Natural killer cell (primary cell): ENCODE measurements at places on chromosomes 7 and 10.

GRCh38 chr10:53843736-53844362 is 957.2 kb downstream of the PCDH15 start:
- DNase-seq: no peak

GRCh38 chr7:151249732-151250072 is 1.2 kb upstream of the SMARCD3 start:
- DNase-seq: no peak

DNA sequence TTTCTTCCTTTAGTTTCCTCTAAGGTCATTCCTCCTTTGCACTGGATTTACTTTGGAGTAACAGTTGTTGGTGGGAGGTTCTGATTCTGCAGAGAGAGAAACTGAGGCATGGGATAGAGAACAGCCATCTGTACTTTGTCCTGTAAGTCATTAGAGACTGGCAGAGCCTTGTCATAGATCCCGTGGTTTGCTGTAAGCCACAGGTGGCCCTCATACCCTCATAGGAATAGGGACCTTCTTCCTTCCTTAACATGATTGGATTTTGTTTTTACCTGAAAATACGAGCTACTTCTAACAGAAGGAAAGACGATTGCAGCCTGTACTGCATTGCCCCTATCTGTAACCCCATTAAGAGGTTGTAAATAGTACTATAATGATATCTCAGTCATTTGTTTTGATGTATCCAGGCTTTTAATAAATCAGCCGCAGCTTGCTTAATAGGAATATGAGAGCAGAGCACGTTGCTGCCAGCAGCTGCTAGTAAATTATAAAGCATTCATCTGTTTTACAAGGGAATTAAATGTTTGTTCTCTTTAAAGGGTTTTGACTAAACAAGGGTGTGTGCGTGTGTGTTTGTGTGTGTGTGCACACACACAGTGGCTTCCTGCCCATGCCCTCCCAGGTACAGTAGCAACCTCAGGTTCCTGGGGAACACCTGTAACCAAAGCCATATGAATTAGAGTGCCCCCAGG is 249.8 kb downstream of the AUTS2 start:
- DNase-seq: no peak

DNA sequence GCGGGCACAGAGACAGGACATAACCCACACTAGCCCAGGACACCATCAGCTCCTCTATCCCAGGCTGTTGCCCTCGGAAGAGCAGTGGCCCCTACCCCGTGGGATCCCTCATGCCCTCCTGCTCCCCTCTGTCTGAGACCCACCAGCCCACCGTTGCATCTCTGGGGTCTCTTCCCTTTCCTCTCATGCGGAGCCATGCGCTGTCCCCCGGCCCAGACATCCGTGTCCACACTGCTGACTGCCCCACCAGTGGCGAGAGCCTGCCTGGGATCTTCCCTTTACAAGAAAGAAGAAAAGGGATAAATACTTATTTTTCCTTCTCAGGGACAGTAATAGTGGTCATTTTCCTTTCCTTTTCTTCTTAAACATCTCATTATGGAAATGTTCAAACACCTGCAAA is 115.4 kb downstream of the WDR37 start:
- no peak for DNase-seq

GRCh38 chr7:52656098-52656497 is 379.3 kb upstream of the POM121L12 start:
- no peak for DNase-seq

DNA sequence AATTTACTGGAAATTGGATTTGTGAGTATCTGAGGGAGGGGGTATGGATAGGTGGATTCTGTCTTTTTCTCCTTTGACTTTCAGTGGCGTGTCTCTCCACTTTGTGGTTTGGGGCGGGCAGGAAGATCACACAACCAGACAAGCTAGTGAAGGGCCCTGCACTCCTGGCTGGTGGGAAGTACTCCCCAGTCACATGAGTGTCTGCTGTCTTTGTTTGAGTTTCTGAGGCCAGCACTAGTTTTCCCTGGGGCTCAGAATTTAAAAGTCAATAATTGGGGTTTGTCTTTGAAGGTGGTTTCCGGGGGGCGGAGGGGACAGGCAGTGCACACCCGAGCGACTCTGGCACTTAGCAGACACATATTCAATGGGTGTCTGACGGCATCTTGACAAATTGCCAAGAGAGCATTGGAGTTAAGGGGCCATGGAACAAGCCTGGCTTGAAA is 120.1 kb downstream of the WDFY4 start:
- DNase-seq: peak; percentile 33

- DNase-seq: no peak
These were observed 88.8 kb downstream of the TFEC start for GRCh38 chr7:115941703-115942268.

GRCh38 chr7:128217030-128217805 is 23.9 kb upstream of the LEP start:
- no peak for DNase-seq

DNA sequence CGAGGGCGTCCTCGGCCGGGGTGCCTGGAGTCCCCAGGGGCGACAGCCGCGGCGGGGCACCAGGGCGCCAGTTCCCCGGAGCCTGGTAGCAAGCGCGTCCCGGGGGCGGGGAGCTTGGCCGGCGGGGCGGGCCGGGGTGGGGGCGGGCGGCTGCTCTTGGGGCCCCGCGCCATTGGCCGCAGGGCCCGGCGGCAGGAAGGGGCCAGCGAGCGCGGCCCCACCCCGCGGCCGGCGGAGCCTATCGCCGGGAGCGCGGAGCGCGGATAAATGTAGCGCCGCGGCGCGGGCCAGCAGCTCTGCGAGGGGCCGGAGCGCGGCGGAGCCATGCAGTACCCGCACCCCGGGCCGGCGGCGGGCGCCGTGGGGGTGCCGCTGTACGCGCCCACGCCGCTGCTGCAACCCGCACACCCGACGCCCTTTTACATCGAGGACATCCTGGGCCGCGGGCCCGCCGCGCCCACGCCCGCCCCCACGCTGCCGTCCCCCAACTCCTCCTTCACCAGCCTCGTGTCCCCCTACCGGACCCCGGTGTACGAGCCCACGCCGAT is at the start of gene HHEX:
Gene HHEX, plus strand, starts transcription at position 293 of the 548 bp plus-strand sequence. Its CDS starts 32 bp downstream, at position 325.
- peak; percentile 55 for DNase-seq

DNA sequence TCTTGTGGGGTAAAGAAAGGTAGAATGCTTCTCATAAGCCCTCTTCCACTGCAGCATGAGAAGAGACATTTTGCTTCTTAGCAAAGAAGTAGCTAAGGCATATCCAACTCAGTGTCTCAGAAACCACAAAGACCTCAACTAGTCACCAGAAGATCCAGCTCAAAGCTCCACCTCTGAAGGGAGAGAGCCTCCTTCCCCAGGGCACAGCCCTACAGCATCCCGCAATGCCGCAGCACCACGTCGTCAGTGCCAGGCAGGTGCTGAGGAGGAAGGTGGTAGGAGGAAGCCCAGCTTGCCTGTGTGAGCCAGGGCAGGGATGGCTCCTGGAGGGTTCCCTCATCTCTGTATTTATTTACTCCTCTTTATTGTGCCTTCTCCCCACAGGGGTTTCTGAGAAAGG is 385.6 kb upstream of the NPVF start:
- DNase-seq: no peak
